ENCODE measurements at places on chromosomes 13 and 19.

DNA sequence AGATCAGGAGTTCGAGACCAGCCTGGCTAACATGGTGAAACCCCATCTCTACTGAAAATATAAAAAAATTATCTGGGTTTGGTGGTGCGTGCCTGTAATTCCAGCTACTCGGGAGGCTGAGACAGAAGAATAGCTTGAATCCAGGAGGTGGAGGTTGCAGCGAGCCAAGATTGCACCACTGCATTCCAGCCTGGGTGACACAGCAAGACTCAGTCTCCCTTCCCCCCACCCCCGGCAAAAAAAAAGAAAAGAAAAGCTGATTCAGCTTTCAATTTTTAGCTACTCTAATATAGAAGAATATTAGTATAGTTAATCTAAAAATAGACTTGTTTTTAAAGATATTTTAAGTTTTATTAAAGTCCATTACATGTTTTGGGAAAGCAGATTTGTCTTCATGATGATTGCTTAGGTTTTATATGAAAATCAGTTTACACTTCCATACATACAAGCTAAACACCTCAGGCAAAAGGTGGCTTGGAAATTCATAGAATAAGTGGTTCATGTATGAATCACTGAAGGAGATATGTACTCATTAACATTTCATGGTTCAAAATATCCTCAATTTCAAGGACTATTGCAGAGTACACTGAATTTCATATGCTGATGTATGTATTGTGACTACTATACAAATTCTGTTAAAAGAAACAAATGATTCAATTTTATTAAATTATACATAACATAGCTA, 165.2 kb downstream of the TDRD3 start:
- peak; percentile 7 for DNase-seq

GRCh38 chr13:41354416-41354815, 43.3 kb downstream of the NAA16 start:
- DNase-seq = no peak

- DNase-seq = no peak
Measured at GRCh38 chr13:31769575-31769974, 30.2 kb downstream of the RXFP2 start.

DNA sequence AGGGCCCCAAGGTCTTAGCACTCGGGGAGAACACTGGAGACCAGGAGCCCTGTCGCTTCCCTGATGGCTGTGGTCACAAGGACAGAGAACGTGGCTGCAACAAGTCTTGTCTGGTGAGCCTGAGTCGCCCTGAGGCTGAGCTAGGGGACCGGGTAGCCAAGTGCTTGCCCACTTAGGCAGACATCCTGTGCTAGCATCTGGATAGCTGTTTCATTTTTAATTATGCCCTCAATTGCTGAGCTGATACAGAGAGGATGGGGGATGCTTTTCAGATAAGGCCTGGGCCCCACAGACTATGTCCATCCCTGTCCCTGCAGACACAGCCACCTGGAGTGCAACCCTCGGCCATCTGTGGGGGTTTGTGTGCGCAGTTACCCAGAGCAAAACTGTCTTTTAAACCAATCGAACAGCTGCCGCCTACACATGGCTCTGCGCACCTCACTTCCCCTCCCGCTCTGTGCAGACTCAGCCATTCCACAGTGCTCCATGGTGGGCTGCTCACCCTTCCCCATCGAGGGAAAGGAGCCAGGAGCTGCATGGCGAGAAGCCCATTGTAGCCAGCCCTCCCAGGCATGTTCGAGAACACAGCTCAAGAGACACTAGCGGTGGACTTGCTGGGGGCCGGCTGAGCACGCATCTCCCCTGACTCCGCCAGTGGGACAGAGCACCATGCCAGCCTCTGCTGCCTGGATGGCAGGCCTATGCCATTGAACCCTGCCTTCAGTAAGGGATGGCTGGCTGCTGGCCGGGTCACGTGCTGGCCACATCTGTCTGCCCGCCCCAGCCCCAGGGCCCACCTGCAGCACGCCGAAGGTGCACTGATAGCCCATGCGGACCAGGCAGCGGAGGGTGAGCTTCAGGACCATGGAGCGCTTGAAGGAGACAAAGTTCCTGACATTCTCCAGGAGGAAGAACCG, 19.4 kb upstream of the EIF3G start:
- DNase-seq = no peak

GRCh38 chr19:50162988-50163387, at the start of gene IZUMO2:
Gene IZUMO2 (minus strand): TSS chr19:50163281. CDS start chr19:50163194, 87 bp downstream.
- no peak for DNase-seq

- no peak for DNase-seq
Measured at GRCh38 chr19:245457-245856, 45.7 kb downstream of the PLPP2 start.

GRCh38 chr13:25743421-25743820, 308.4 kb downstream of the SHISA2 start:
- no peak for DNase-seq

- no peak for DNase-seq
Measured at GRCh38 chr19:2231621-2232221, 4.4 kb downstream of the PLEKHJ1 start.

DNA sequence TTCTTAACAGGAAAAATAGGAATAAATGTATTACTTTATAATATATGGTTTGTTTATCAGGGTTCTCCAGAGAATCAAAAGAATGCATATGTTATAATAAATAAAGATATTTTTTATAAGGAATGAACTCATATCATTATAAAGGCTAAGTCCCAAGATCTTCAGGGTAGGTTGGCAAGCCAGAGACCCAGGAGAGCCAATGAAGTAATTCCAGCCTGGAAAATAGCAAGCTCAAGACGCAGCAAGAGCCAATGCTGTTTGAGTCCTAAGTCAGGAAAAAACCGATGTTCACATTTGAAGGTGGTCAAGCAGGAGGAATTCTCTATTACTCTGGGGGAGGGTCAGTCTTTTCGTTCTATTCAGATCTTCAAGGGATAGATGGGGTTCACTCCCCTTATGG, 490.0 kb downstream of the PCDH20 start:
- DNase-seq = no peak

- DNase-seq = no peak
Measured at GRCh38 chr13:27979001-27979643, 9.4 kb downstream of the URAD start.

GRCh38 chr13:98853771-98854221, 101.3 kb upstream of the SLC15A1 start:
- peak; percentile 53 for DNase-seq

- DNase-seq = no peak
Measured at GRCh38 chr19:45601524-45602374, at the start of gene GPR4. Gene GPR4 (minus strand): TSS chr19:45602212. CDS start chr19:45591866, 10,346 bp downstream.

DNA sequence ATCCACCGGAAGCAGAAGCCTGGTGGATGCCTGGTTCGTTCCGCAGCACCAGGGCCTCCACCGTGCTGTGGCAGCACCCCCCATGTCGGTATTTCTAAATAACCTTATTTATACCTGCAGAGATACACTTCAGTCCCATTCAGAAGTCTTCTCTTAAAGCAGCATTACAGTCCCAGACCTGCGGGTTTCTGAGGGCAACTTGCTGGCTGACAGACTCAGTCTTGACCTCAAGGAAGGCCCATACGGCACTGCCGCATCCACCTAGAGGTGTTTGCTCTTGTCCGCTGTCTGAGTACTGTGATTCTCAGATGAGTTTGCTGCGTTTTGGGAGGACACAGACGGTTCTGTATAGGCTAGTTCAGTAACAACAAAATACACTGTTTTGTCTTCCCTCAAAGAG, 16.9 kb upstream of the TEX29 start:
- DNase-seq = no peak

DNA sequence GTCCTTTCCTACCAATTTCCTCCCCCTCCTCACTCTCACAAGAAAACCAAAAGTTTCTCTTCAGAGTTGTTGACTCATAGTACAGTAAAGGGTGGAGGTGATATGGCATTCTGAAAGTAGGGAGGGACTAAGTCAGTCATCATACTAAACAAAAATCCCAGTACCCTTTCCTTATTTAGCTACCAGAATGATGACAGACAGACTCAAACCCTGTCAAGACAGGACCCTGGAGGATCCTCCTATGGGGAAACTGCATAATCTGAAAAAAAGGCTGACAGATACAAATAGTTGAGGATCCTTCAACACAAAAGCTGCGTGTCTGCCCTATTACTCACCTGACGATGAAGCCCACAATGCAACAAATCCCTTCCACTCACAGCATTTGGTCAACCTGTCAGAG, 55.5 kb downstream of the CYSLTR2 start:
- no peak for DNase-seq

GRCh38 chr19:30873003-30873402, 476.2 kb downstream of the TSHZ3 start:
- no peak for DNase-seq

GRCh38 chr13:49838989-49839388, 46.5 kb upstream of the KPNA3 start:
- no peak for DNase-seq

- no peak for DNase-seq
Measured at GRCh38 chr19:45117167-45117594, 24.2 kb downstream of the PPP1R37 start.

DNA sequence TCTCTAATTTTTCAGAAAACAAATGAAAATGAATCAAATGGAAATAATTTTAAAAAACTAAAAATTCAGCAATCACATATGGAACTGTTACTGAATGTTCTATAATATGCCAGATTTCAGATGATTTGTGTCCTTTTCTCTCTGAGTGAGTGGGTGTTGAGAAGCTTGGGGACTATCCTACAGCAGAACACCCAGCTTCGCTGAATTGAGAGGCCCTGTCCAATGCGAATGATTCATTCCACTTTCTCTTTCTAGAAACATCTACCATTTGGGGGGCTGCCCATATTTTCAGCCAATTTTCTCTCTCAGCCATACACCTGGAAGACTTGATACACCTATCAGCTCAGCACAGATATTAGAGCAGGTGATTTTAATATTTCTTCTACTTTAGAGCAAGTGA, 1666.7 kb downstream of the EFNB2 start:
- no peak for DNase-seq

GRCh38 chr19:36605101-36605876, at the start of gene ZNF382:
Gene ZNF382 (plus strand): TSS chr19:36605313. CDS start chr19:36609915, 4,602 bp downstream.
- DNase-seq = peak; percentile 3

DNA sequence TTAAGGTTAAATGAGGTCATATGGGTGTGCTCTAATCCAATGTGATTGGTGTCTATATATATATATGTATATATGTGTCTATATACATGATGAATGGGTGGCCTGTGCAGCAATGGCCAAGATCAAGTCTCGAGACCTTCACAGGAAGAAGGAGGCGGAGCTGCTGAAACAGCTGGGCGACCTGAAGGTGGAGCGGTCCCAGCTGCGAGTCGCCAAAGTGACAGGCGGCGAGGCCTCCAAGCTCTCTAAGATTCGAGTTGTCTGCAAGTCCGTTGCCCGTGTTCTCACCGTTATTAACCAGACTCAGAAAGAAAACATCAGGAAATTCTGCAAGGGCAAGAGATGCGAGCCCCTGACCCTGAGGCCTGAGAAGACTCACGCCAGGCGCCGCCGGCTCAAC, 109.8 kb downstream of the EFNB2 start:
- no peak for DNase-seq

DNA sequence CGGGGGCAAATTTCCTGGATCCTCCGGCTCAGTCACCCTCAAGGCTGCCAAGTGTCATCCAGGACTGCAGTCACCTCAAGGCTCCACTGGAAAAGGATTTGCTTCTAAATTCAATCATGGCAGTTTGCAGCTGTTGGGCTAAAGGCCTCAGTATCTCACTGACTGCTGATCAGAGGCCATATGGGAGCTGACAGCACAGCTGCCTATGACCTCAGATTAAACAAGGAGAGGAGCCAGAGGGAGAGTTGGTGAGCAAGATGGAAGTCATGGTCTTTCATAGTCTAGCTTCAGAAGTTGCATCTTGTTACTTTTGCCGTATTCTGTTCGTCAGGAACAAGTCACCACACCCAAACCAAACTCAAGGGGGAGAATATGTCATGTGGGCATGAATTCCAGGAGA, 849.7 kb downstream of the UQCRFS1 start:
- DNase-seq = no peak

GRCh38 chr13:95207769-95208366, 93.4 kb downstream of the ABCC4 start:
- DNase-seq = no peak

DNA sequence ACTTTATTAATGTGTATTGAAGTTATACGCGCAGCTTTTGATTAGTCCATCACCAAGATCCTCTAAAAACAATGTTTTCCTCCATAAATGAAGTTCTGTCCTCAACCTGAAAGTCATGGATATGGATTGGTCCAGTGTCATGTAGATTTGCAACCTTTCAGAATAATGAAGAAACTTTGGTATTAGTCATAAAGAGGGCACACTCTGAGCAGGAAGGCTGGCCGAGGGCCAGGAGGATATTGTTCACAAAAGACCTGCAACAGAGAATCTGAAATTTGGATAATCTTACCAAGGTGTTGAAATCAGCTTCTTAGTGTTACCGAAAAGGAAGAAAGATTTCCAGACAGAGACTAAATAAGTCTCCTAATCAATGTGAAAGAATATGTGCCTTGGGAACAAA, 20.7 kb downstream of the CLDN10 start:
- peak; percentile 6 for DNase-seq

GRCh38 chr13:30715372-30715756, 20.0 kb upstream of the ALOX5AP start:
- DNase-seq = no peak

DNA sequence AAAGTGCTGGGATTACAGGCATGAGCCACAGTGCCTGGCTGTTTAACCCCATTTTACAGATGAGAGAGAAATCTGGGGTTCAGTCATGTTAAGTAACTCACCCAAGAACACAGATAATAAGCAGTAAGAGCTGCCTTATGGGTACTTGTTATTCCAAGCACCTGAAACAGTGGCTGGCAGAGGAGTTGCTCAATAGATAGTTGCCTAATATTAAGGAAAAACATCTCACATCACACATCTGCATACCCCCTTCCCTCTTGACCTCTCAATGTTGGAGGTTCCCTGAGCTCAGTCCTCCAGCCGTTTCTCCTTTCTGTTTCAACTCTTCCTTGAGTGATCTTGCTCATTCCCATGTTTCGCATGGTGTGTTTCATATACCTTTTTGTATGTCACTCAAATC, 401.9 kb downstream of the KLF12 start:
- DNase-seq = no peak

DNA sequence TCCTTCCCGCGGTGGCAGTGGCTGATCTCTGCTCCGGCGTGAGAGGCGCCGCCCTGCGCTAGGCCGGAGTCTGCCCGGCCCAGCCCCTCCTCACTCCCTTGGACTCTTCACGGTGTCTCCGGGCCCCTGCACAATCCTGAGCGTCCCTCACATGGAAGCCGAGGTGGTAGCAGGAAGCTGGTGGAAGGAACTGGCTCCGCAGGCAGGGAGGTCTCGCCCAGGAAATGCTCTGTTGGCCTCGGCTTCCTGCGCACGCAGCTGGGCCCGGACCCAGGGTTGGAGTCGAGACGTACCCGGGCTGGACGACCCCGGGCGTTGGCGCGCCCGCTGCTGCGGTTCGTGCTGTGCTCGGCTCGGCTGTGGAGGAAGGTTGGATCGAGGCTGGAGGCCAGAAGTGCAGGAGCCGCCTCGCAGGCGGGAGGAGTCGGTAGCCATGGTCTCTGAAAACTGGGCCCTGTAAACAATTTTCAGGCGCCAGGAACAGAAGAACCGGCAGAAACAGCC, 46.3 kb downstream of the ZNF724 start:
- DNase-seq = no peak

- no peak for DNase-seq
Measured at GRCh38 chr19:7691497-7691896, 10.4 kb downstream of the FCER2 start.
